ENCODE measurements at places on chromosomes 6 and 20.
A peak's percentile ranks its signal among the peaks of the same experiment; 100 is the strongest.

- peaks cover 10% of the 10 kb centered on the region for H3K36me3 ChIP-seq
- no peak overlapping the region for H3K4me3 ChIP-seq
- no peaks in the 10 kb centered on the region for H3K4me1 ChIP-seq
Observed at GRCh38 chr6:52262620-52263344, 18.5 kb upstream of the IL17F start.

GRCh38 chr6:163413345-163414116 is 987 bp upstream of the QKI start:
- no peaks in the 10 kb centered on the region for H3K36me3 ChIP-seq
- peak; percentile 96 for DNase-seq
- no peaks in the 10 kb centered on the region for H3K4me1 ChIP-seq
- H3K27me3 ChIP-seq: no peaks in the 10 kb centered on the region

DNA sequence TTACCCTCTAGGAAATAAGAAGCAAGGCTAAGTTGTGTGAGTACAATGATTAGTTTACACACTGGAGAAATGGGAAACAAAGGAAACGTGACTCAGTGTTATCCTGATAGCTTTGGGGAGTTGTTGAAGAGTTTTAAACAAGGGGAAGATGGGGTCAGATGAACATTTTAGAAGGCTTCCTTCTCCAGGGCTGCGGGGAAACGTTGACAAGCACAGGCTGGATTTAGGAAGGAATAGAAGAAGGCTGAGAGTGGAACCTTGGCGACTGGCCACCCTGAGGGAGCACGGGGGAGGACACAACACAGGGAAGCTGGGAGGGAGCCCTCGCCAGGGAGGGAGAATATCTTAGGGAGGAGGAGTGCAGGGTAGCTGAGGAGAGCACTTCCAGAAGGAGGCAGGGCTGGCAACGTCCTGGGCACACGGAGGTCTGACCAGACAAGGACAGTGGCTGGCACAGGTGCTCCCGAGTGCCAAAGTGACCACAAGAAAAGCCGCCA is 134.7 kb downstream of the AIG1 start:
- H3K27ac ChIP-seq: no peak overlapping the region
- no peak overlapping the region for H3K4me3 ChIP-seq
- H3K27me3 ChIP-seq: no peaks in the 10 kb centered on the region
- no peaks in the 10 kb centered on the region for H3K36me3 ChIP-seq

DNA sequence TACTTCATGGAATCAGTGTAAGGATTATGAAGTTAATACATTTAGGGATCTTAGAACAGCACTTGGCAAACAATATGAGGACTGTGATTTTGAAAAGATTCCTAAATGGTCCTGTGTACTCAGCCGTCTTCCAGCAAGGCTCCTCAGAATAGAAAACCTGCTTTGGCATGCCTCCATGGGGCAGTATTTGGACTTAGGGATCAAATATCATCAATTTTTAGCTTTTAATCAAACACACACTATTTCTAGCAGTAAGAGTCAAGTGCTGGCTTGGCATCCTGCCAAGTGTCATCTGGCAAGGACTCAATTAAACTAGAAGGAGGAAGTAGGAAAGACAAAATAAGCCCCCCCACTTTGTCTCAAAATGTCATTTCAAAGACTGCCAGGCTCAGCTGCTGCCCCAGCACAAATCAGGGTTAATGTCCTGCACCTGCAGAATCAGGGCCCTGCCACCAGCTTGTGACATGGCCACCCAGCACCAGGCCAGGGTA is 40.8 kb downstream of the IYD start:
- no peaks in the 10 kb centered on the region for H3K36me3 ChIP-seq
- no peak overlapping the region for H3K4me3 ChIP-seq
- peak; percentile 74 for DNase-seq
- H3K27me3 ChIP-seq: no peaks in the 10 kb centered on the region
